ENCODE measurements at places on chromosomes 11 and 22.

GRCh38 chr22:27912101-27912500, 7.0 kb downstream of the PITPNB start:
- DNase-seq, result no peak

DNA sequence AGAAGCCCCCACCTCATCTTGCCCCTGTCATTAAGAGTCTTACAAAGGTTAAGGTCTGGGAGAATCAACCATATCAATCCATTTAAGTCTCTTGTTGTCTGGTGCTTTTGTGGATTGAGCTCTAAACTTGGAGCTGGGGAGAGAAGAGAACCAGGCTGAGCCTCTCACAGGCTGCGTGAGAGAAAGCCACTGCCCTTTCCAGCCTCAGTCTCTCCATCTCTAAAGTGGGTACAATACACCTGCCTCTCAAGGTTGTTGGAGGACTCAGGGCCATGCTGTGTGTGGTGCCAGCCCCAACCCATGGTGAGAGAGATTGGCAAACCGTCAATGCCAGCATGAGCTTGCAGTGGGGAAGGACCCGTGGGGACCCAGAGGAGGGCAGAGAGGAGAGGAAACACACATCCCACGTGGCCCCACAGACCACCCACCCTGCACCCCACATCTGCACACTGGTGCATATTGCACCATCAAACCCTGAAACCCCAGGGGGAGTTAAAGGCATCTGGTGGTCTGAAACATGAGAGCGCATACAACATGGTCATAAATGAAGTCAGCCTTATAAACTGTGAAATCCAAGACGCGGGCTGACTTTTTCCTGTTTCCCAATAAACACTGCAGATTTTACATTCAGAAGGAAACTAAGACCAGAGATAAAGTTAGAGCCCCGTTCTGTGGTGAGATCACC, 27.5 kb upstream of the FBLN1 start:
- DNase-seq, result no peak

DNA sequence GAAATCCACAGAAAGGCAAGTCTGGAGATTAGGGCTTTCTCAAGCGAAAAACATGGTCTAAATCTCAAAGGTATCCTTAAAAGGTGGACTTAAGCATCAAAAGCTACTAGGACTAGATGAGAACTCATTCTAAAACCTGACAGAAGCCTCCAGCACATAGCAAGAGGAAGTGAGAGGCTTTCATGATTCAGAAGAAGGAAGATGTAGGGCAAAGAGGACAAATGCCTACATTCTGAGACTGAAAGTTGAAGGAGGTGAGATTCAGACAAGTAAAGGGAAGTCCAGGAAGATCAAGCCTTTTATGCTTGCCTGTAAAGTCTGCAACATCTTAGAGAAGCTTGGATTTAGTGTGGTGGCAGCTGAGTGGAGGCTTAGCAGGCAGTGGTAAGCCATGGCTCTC, 98.9 kb downstream of the PGR start:
- DNase-seq, result no peak

- no peak for DNase-seq
Measured at GRCh38 chr11:119863851-119864601, 135.0 kb upstream of the NECTIN1 start.

DNA sequence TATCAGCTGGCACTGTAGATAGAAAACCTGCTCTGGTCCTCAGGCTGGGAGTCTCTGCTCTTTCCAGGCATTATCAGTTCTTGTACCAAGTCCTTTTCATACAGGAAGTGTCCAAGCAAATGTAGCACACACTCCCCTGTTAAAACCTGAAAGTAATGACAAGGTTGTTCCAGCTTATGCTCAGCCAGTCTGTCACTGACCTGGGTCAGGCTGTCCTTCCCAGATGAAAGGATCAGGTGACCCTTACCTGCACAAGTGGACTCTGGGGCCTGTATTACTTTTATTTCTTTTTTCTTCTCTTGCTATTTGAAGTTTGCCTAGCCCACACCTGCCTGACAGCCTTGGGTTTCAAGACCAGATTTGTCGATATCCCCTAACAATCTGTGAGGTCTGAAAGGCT, 156.3 kb upstream of the SESN3 start:
- DNase-seq, result no peak

- peak; percentile 43 for DNase-seq
Measured at GRCh38 chr22:32904044-32904443, 102.5 kb downstream of the TIMP3 start.

- peak; percentile 36 for DNase-seq
Measured at GRCh38 chr11:70324376-70325115, 54.1 kb downstream of the PPFIA1 start.

DNA sequence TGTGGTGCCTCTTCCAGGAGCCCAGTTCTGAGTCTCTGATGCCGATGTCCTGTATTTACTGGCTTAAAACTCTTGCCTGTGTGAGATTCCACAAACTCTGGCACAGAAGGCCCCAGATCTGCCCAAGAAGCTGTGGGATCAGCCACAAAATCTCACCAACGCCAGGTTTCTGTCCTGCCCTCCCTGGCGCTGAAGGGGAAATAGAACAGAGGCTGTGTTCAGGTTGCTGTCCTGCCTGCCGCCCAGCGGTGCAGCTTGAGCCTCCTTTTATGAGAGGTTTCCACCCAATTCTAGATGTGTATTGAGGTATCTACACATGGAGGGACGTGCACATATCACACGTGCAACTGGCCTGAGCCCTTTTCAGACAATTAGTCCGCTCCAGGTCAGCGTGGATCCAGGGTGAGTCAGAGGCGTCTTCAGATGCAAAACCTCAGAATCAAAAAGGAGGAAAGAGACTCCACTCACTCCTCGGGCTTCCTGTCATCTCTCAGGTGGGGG, 2.2 kb downstream of the TMEM80 start:
- peak; percentile 39 for DNase-seq

Data from GM03348 (cell line).